ENCODE measurements at places on chromosomes 2 and 18.

DNA sequence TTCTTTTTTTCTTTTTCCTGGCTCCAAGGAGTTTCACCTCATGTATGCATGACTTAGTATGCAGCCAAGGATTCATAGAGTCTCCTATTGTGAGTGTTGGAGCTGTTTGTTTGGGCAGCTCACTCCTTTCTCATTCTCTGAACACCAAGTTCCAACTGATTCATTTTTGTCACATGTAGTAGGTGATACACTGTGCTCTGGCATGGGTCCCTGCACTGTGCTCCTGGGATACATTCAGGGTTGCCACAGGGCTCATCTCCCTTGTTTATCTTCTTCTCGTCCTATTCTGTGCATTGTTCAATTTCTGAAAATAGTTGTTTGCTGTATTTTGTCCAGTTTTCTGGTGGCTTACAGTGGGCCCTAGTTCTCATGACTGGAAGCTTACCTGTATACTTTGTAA is 96.8 kb downstream of the ZNF407 start:
- DNase-seq, result no peak

DNA sequence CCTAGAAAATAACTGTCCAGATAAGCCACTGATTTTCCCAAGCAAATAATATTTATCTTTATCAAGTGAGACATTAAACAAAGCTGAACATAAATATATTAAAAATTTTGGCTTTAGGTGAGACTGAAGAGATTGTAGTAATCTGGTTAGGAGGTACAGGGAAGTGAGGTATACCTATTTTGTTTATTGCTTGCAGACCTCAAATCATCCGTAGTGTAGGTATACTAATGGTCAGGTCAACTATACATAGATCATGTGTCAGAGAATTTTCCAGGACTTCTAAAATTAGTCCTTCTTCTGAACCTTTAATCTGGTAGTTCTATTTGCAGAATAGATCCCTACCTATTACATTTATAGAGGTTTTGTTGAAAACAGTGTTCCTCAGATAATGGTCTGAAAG is 41.5 kb downstream of the SP140 start:
- DNase-seq, result no peak

DNA sequence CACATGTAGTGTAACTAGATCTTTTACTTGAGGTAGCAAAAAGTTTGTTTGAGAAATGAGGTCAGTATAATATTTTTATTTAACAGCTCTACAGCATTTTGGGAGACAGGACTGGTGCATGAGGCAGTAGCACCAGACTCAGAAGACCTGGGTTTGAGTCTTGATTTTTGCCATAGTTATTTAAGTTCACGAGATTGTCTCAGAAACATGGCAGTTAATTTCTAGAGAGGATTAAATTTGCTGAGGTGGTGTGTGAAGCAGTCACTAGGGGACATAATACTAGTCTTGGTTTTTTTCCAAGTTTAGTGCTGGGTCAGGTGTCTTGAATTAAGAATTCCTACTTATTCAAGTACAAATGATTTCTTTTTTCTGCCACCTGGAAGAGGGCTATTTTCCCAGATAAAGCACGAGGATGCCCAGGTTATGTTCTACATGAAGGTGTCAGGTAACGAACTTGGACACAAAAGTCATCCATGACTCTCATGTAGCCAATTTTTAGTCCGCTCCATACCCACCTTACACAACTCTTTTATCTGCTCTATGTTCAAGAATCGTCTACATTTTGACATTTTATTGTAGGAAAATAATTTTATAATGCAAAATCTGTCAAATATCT is 1.4 kb downstream of the MARCHF7 start:
- DNase-seq, result no peak

DNA sequence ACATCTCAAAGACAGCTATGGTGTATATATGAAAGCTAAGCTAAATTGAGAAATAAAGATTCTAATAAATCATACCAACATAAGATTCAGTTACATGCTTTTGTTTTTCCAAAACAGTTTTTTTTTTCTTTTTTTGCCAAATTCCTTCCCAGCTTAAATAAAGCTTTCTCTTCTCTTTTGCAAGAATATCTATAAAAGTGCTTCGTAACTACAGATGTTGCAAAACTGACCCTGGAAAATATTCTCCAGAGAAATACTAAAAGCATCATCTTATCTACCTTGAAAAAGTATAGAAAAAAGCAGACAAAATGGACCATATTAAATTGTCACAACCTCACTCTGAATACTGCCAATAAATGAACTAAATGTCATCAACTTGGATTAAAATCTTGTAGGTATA is 38.7 kb downstream of the FANCL start:
- no peak for DNase-seq

DNA sequence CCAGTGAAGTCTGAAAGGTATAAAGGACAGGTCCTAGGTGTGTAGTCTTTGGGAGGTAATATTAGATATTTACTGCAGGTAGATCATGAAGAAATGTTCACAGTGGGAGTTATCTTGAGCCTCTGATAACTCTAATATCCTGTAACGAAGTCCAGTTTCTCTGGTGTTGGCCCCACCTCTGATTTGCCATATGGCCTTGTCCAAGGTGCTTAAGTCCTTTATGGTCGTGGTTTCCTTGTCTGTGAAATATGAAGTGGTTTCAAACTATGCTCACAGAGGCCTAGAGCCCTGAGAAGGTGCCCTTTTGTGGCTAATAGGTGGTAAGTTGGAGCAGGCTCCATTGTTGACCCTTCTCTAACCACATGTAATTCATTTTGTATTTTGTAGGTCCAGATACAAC is 190.7 kb downstream of the ICOS start:
- DNase-seq, result no peak

GRCh38 chr2:205387350-205388055 is 294.8 kb upstream of the NRP2 start:
- DNase-seq, result no peak

GRCh38 chr2:1678609-1679008 is 65.7 kb downstream of the PXDN start:
- no peak for DNase-seq

- DNase-seq, result no peak
Measured at GRCh38 chr2:19790291-19790690, 111.5 kb downstream of the TTC32 start.

GRCh38 chr18:58544616-58545337 is 84.1 kb downstream of the ALPK2 start:
- no peak for DNase-seq

GRCh38 chr2:72148837-72149555 is 1.3 kb upstream of the CYP26B1 start:
- no peak for DNase-seq
